ENCODE measurements at places on chromosomes 11 and 22. TPM values are rescaled to one million over a fixed set of nuclear protein-coding genes. Genes with fewer than 3 reads are reported as not detected.

DNA sequence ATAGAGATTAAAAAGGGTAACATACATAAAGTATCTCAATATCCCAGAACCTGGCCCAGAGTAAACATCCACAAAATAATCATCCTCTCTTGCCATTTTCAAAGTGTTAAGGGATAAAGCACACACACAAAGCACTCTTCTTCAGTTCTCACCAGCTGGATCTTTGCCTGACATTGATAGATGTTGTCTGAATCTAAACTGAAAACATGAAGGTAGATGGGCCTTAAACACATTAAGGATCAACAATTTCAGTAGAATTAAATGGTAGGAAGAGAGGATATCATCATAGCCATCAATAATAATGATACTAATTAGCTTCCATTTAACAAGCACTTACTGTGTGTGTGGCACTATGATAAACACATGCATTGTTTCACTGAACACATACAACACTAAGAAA is 261.1 kb downstream of the OPCML start:
- DNase-seq = no peak

DNA sequence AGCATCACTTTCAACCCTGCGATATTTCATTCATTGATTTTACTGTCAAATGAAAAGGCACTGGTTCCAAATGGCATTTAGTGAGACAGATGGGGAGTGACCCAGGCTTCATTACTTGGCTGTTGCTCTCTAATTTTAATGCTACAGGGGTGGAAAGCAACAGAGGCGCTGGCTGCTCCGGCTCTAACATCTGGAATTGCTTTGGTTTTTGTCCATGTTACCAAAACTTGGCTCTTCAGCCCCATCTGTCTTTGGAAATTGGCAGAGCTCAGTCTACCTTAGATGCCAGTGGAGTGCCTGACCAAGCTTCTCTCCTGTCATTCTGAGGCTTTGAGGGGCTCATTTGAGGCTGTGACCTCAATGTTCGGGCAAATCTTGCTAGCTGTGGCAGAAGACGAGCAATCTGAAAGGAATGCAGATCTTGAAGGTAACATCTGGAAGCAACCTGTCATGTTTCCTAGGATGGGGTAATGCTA is 409.5 kb upstream of the SYN3 start:
- DNase-seq = no peak

DNA sequence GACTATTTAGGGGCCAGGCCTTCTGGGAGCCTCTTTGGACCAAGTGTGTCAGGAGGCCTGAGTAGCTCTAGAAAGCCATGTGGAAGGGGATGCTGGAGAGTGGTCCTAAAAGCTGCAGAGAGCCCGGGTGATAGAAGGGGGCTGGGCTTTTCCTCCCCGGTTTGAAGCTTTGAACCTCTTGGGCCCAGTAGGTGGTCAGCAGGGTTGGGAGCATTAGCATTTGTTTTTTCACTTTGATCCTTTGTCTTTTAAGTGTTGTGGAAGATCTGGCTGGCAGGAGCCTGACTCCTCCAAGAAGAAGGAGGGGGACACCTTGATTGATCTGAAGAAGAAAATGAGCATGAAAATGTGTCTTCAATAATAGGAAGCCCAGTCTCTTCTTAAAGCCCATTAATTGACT is 596.6 kb downstream of the INSC start:
- no peak for DNase-seq

- no peak for DNase-seq
These were observed 741 bp upstream of the MTA2 start for GRCh38 chr11:62602141-62603071.

DNA sequence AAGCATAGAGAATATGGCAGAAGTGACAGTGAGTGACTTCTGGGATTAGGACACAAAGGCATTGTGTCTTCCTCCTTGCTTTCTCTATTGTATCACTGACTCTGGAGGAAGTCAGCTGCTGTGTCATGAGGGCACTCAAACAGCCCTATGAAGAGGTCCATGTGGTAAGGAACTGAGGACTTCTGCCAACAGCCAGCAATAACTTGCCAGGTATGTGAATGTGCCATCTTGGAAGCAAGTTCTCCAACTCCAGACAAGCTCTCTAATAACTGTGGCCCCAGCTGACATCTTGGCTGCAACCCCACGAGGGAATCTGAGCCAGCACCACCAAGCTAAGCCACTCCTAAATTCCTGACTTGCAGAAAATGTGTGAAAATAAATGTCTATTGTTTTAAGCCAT is 83.6 kb upstream of the ZBED5 start:
- DNase-seq = no peak

GRCh38 chr22:45647532-45648225 is 24.0 kb upstream of the ATXN10 start:
- DNase-seq = no peak

DNA sequence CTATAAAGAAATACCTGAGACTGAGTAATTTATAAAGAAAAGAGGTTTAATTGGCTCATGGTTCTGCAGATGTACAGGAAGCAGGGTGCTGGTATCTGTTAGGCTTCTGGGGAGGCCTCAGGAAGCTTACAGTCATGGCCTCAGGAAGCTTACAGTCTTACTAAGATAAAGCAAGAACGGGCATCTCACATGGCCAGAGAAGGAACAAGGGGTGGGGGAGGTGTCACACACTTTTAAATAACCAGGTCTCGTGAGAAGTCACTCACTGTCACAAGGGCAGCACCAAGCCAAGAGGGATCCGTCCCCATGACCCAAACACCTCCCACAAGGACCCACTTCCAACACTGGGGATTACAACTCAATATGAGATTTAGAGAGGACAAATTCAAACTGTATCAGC is 192.8 kb upstream of the B3GAT1 start:
- DNase-seq = no peak

GRCh38 chr11:44631831-44632230 is 66.4 kb downstream of the CD82 start:
- no peak for DNase-seq

DNA sequence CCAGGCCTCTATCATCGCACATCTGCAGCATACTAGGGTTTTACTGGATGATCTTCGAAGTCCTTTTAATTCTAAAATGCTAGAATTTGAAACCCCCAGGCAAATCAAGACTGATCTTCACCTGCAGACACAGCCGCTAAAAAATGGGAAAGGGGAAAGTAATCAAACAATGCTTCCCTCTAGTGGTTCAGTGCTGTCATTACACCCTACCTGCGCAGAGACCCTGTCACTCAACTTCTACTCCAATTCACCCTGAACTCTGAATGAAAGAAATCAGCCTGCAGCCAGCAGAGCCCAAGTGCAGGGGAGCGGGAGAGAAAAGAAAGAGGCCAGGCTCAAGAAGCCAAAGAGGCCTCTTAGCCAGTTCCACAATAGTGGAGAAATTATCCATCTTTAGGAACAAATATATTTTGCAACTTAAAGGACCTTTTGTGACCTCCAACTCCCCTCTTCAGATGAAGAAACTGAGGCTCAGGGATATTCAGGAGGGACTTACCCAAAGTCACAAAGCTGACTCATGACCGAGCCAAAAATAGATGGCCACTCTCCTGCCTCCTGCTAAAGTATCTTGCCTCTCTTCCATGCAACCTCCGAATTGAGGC is 33.0 kb downstream of the SERGEF start:
- no peak for DNase-seq

- DNase-seq = no peak
These were observed 299.3 kb downstream of the BRD1 start for GRCh38 chr22:49528420-49528720.

GRCh38 chr22:39643311-39644083 is 72.9 kb downstream of the CACNA1I start:
- no peak for DNase-seq

GRCh38 chr22:24503843-24504338 is 8.8 kb downstream of the UPB1 start:
- no peak for DNase-seq

- DNase-seq = no peak
These were observed 7.3 kb downstream of the CD6 start for GRCh38 chr11:60978546-60979380.

- DNase-seq = no peak
These were observed 4.7 kb upstream of the TTC36 start for GRCh38 chr11:118522571-118523072.

DNA sequence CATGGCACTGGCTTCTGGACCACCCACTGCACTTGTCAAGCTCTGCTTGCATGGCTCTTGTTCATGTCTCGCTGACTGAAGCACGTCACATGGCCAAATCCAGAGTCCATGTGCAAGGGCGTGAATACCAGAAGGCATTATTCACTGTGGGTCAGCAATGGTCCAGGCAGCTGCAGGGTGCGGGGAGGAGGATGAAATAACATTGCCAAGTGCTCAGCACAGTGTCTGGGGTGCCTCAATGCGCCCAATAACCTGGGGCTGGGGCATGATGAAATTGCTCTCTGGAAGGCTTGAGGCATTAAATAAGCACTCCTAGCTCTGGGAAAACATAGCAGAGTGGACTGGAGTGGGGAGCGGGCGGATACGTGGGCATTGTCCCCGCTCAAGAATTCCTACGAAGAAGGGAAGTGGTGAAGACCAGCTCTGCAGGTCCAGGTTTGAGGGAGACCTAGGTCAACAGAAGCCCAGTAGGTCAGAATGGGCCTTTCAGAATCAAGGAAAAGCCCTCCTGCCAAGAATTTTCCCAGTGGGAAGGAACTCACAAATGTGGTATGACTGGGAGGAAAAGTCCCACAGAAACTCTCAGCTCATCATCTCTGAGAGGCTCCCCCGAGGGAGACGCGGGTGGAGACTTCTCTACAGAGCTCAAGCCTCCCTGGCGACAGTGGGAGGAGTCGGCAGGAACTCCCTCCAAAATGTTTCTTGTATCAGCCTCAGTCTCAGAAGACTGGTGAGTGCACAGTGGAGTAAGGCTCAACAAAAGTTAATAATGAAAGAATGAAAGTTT is 15.3 kb upstream of the ACCSL start:
- no peak for DNase-seq

- DNase-seq = no peak
These were observed 30.5 kb downstream of the MRGPRD start for GRCh38 chr11:68950270-68950669.

GRCh38 chr11:117466966-117467365 is 139.3 kb downstream of the CEP164 start:
- DNase-seq = no peak

DNA sequence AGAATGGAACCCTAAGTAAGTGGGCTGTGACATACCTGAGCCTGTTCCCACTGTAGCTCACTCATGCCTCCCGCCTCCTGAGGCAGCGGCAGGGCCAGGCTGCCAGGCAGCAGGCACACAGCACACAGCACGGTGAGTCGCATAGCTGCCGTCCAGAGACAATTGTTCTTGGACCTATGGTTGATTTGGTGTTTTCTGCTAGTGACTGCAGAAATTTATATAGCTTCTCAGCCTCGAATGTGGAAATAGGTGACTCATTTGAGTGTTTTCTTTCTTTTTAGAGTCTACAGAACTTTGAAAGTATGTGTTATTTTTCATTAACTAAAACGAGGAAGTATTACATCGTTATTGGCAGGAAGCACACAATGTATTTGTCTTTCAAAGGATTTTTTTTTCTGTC is at the start of gene MMP7:
Gene MMP7 (minus strand): TSS at position 190 of the 400 bp plus-strand sequence. CDS start 47 bp downstream, at position 143.
- no peak for DNase-seq

GRCh38 chr22:26658161-26658560 is 773 bp downstream of the MIAT start:
- DNase-seq = no peak

DNA sequence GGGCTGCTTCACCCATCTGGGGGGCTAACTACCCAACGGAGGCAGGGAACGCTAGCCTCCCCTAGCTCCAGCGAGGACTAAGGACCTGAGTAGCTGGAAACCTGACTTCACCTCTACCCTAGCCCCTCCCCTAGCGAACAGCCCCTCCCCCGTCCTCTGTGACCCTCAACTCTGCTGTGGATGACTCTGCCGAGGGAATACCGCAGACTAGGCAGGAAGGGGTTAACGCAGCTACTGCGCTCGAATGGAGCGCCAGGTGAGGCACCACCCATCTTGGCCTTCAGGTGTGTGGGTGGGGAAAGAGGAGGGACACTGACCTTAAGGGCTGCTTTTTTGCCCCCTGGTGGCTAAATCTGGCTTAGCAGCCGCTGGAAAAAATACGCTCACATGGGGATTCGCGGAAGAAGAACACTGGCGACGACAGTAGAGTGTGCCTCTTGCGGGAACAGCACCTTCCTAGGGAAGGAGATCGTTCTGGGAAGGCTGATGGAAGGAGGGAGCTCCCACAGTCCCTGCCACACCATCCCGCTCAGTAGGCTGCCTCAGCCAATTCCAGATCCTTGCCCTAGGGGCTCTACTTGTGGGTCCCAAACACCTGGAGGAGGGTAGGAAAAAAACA is 4.5 kb upstream of the BCL9L start:
- no peak for DNase-seq

GRCh38 chr11:8336356-8337129 is 72.9 kb upstream of the LMO1 start:
- DNase-seq = no peak

DNA sequence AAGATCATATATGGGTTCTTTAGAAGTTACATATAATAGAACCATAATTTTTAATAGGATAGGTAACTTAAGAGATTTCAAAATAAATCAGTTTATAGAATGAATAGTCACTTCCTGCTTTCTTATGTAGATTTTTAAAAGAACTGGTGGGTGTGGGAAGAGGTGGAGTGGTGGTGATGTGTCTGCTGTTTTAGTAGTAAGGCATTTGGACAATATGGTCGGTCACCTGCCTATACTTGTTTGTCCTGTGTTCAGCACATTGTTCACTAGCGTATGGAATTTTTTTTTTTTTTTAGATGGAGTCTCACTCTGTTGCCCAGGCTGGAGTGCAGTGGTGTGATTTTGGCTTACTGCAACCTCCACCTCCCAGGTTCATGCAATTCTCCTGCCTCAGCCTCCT is 39.3 kb downstream of the CCDC81 start:
- no peak for DNase-seq

DNA sequence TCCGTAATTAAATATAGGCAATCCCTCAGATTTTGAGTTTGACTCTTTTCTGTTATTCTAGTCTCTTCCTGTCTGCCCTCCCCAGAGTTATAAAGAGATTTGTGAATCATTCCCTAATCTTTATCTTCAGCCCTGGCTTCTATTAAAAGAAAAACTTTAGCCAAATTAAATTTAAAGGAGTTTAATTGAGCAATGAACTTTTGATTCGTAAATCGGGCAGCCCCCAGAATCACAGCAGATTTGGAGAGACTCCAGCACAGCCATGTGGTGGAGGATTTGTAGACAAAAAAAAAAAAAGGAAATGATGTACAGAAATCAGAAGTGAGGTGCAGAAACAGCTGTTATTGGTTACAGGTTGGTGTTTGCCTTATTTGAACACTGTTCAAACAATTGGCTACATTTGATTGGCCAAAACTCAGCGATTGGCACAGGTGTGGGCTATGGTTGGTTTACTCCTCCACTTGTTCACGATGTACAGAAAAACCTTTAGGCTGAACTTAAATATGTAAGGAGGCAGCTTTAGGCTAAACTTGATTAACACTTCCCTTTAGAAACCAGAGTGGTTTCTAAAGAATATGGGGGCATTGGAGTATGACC is 2.3 kb upstream of the ALKBH8 start:
- DNase-seq = no peak

FXYD2 gene
- 499 TPM for polyA plus RNA-seq

KRTAP5-9 gene
- polyA plus RNA-seq = 0.44 TPM

OR52H1 gene
- not detected for polyA plus RNA-seq

SCGB1C1 gene
- 0.83 TPM for polyA plus RNA-seq

IFITM5 gene
- not detected for polyA plus RNA-seq

TOMM22 gene
- 103 TPM for polyA plus RNA-seq

MMP1 gene
- polyA plus RNA-seq = 0.08 TPM

RIMBP3C gene
- 0.32 TPM for polyA plus RNA-seq

CASP5 gene
- not detected for polyA plus RNA-seq

DERL3 gene
- 6.6 TPM for polyA plus RNA-seq

SUSD2 gene
- 12.4 TPM for polyA plus RNA-seq

GGTLC3 gene
- 0.28 TPM for polyA plus RNA-seq

ROM1 gene
- polyA plus RNA-seq = 3.9 TPM

MACROD1 gene
- polyA plus RNA-seq = 19.7 TPM

Data from left renal cortex interstitium (tissue), 4 donors.